ENCODE measurements at places on chromosomes 1 and 21. TPM values are rescaled to one million over a fixed set of nuclear protein-coding genes. Genes with fewer than 3 reads are reported as not detected.
A peak's percentile ranks its signal among the peaks of the same experiment; 100 is the strongest.

DNA sequence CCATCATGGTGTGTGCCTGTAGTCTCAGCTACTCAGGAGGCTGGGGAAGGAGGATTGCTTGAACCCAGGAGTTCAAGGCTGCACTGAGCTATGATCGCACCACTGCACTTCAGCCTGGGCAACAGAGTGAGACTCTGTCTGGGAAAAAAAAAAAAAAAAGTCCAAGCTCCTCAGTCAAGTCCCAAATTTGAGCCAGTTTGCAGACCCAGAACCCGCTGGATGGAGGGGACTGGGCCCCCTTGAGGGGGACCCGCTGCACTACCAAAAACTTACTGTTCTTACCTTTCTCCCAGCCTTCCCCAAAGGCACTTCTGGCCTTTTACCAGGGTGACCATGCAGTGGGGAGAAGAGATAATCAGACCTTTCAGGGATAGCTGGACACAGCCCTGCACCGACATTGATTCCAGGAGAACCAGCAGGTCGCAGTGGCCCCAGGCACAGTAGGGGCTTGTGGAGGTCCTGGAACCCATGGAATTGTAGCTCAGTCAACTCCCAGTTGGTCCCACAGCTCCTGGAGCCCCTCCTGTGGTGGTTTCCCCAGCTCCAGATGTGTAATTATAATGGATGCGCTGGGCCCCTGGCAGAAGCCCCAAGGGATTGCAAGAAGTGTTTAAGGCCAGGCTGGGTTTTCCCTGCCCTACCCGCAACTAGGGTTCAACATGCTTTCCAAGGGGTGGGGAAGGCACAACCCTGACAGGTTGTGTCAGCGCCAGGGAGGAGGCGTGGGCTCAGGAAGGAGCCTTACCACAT lies 4.1 kb upstream of the WNT9A start:
- peak; percentile 6 for DNase-seq

DNA sequence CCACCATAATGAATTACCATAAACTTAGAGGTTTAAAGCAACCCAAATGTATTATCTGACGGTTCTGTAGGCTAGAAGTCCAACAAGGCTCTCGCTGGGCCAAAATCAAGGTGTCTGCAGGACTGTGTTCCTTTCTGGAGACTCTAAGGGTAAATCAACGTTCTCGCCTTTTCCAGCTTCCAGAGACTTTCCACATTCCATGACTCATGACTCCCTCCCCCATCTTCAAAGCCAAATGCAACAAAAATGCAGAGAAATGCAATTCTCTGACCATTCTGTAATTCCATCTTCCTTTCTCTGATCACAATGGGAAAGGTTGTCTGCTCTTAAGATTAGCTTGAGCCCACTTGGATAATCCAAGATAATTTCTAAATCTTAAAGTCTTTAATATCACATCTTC lies 287.1 kb downstream of the LTN1 start:
- no peak for DNase-seq

- DNase-seq = no peak
These were observed 7.5 kb downstream of the TRIM63 start for GRCh38 chr1:26059906-26060305.

- DNase-seq = no peak
These were observed 269.5 kb downstream of the NPHP4 start for GRCh38 chr1:5722635-5723164.

CDA gene
- not detected for total RNA-seq

GRCh38 chr1:240008298-240008697 lies 83.4 kb upstream of the FMN2 start:
- DNase-seq = no peak

DNA sequence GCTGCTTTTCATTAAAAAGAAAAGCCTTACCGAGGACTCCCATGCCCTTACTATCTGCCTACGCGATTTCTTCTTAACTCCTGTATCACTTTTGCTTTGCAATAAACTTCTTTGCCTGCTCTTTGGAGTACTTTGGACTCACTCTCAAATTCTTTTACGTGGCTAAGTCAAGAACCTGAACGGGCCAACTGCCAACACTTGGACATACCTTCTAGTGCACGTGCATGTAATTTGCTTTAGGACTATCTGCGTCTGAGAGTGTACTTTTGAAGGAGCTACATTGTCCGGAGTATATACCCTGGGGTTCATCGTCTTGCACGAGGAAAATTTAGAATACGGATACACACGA lies 3.6 kb upstream of the OTUD3 start:
- DNase-seq = no peak

GRCh38 chr1:66489151-66489550 lies 44.8 kb upstream of the SGIP1 start:
- DNase-seq = no peak

DNA sequence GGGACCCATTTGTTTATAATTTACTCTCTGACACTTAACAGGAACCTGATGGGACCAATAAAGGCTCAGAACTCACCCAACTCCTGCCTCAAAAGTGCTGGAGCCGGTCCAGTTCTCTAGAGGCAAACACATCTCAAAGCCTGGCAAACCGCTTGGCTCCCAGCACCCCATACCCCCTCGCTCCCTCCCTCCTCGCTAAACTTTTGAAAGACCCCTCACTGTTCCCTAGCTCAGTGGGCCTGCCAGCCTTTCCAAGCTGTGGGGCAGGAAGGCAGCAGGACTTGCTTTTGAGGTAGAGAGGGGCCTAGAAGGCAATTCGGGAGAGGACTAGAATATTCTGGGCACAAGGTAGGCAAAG lies 40.2 kb downstream of the PAX7 start:
- no peak for DNase-seq

- DNase-seq = no peak
These were observed 38.8 kb downstream of the FRRS1 start for GRCh38 chr1:99727575-99728185.

GRCh38 chr1:237042892-237043576 lies 1.1 kb downstream of the RYR2 start:
- DNase-seq = peak; percentile 17

DNA sequence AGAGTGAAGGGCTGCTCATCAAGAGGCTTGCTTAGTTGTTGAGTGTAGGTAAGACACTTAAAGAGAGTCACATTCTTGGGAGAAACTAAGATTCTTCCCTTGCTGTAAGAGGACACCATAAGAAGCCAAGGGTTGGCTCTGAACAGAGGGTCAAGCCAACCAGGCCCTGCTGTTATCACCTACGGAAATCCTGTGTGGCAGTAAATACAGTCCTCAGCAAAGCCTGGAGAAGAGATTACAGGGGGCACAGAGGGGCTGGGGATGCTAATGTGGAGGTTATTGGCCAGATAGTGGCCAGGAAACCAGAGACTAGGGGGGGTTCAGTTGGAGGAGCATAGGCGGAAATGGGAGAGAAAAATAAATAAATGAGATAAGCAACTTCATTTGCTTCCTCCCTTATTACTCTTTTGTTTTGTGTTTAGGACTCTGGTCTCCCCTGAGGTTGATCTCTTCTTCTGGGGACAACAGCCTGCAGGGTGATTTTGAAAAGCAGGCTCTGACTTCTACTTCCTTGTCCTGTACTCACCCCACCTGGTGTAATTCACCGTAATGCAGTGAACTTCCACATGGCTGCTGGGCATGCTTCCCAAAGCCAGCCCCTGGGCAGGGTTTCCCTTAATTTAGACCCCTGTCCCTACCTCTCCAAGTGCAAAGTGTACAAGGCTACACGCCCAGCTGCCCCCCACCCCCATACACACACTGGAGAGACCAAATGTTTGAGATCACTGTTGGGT lies 40.9 kb downstream of the MTARC1 start:
- DNase-seq = no peak

ZBTB21 gene
- total RNA-seq = 18.6 TPM

- DNase-seq = no peak
These were observed 138.6 kb upstream of the FAM78B start for GRCh38 chr1:166305371-166305770.

- no peak for DNase-seq
These were observed 197.2 kb downstream of the HHAT start for GRCh38 chr1:210525716-210526454.

DNA sequence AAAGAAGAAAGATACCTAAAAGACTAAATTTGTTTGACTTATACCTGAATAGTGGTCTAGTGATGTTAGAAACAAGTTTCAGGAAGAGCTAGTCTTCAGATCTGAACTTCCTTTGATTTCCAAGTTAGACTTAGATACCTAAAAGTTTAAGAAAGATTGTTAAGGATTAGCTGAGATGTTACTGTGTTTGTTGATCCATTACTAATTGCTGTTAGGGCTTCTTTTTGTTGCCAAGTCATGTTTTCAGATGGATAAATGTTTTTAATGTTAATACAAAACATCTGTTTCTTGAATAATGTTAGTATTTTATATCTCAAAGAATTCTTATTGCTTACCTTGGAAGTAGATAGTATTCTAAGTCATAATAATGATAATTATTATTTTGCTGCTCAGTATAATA lies 11.6 kb downstream of the GNAI3 start:
- DNase-seq = no peak

TTLL7 gene
- total RNA-seq = 106 TPM

DNA sequence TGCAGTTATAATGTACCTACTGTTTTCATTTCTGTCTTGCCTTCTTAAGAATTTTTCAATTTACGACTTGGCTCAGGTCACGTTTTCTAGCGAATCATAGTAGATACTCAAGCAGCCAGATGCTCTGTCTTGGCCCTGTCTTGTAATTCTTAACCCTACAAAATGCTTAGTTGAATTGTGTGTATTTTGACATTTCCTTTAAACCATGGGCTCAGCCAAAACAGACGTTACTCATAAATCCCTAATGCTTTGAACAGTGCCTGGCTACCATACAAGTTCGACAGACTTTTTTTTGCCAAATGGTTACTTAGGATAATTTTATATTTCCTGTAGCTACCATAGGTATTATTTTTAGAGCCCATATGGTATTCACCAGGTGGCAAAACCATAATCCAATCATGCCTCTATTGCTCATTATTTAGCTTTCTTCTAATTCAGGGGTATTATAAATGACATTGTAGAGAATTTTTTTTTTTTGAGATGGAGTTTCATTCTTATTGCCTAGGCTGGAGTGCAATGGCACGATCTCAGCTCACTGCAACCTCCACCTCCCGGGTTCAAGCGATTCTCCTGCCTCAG lies 54.3 kb downstream of the KCNK1 start:
- no peak for DNase-seq

RNU5D-1 gene
- total RNA-seq = not detected

KRTAP19-3 gene
- total RNA-seq = not detected

- no peak for DNase-seq
These were observed at the start of gene FCRL5 for GRCh38 chr1:157551694-157552693. FCRL5 (minus strand) TSS chr1:157552515; CDS start chr1:157552362, 153 bp downstream.

DNA sequence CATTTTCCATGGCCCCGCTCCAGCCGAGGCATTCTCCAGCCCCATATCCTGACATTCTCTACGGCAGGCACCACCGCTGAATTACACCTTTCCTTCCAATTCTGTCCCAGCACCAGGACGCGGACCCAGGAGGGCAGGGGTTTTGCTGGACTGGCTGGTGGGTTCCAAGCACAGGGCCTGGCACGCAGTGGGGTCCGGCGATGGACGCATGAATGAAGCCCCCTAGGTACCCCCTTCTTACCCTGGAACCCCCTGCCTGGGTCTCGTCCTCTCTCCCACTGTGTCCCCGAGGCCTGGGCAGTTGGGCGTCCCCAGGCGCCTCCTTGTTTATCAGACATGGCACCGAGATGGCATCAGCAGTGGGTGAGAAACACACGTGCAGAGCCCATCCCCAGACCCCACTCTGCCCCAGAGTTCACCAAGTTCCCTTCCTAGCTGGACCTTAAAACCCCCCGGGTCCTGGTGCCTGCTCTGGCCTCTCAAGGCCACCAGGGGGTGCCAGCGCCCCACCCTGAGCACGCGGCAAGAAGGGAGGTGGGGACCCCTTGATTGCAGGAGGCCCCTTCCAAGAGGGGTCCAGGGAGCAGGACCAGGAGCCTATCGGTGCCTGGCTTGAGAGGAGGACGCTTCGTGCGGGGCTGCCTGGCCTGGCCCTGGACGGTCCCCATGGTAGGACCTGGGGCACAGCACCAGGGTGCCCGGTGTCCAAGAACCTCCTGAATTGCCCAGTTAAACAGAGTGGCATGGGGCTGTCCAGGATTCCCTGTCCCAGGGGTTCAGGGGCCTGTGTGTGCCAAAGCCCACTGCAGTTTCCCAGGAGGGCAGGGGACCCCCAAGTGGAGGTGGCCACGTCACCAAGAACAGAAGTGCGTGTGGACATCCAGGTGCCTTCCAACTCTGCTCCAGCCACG lies 46.1 kb downstream of the MEGF6 start:
- peak; percentile 39 for DNase-seq

DNA sequence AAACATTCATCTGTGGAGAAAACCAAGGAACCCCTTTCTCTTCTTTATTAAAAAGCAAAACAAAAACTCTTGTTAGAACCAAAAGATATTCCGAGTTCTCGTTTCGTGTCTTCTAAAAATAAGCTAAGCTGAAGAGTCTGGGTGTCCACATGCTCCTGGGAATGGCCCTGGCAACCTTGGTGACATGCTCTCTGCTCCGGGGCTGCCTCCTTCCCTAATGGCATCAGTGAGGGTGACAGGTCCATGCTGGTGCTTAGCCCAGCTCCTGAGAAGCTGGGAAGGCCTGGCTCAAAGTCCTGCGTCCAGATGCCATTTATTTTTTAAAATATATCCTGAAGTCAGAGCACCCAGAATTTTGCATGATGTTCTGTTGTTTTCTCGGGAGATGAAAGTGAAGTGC lies 24.6 kb upstream of the TRAPPC10 start:
- no peak for DNase-seq

DNA sequence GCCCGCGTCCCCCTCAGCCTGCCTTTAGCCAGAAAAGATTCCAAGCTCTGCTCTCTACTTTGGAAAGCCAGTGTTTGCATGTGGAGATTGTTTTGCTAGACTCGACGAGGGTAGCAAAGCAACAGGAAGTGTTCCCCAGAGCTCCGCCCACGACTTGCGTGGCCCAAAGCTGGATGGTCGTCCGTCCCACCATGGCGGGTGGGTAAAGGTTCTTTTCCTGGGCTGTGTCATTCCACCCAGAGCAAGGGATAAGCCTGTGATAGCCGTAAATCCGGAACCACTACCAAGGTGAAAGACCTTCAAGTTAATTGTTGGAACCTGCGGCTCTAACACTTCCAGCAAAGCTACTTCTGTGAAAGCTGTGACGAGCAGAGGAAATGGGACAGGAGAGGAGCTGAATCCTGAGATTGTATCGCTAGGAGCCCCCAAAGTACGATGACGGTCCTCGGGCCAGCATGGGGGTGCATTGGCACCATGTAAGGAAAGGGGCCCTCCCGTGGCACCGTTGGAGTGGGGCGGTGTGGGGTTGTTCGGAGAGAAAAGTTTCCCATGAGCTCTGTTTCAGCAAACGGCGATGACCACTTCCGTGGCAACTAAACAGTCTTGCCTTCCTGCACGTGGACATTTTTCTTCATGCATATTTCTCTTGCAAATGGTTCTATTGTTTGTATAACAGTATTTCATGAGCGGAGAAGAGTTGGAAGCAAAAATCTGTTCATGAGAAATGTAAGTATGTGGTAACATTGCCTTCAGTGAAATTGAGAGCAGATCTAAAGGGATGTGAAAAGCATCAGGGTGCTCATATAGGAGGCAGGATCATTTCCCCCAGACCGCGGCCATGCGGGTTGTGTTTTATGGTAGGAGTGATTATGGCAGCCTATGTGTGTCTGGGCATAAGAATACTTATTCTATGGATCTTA lies 8.4 kb downstream of the MX2 start:
- DNase-seq = no peak

PTGFRN gene
- total RNA-seq = 42.9 TPM

- no peak for DNase-seq
These were observed 27.1 kb downstream of the ACTA1 start for GRCh38 chr1:229406798-229407197.

KAZN gene
- total RNA-seq = 12.9 TPM

C1orf87 gene
- not detected for total RNA-seq

GBP4 gene
- total RNA-seq = not detected
